ENCODE measurements at places on chromosomes 16 and 17.

DNA sequence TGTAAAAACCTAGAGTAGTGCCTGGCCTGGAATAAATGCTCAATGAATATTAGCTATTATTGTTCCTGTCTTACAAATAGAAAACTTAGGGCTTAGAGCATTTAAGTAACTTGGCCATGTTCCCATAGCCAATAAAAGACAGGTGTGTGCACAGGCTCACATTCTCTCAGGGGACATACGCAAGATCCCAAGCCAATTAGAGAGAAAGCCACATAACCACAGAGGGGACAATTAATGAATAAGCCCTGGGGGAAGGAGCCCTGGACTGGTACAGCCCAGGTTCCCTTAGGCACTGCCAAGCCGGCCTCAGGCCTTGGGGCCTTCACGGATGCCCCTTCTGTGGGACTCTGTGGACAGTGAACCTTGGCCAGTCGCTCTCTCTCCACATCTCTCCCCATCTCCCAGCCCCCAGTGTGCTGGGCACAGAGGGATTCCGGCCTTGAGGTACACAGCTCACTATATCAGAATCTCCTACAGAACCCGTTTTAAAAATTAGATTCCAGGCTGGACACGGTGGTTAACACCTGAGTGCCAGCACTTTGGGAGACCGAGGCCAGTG is 27.3 kb upstream of the ABCC12 start:
- DNase-seq: no peak

DNA sequence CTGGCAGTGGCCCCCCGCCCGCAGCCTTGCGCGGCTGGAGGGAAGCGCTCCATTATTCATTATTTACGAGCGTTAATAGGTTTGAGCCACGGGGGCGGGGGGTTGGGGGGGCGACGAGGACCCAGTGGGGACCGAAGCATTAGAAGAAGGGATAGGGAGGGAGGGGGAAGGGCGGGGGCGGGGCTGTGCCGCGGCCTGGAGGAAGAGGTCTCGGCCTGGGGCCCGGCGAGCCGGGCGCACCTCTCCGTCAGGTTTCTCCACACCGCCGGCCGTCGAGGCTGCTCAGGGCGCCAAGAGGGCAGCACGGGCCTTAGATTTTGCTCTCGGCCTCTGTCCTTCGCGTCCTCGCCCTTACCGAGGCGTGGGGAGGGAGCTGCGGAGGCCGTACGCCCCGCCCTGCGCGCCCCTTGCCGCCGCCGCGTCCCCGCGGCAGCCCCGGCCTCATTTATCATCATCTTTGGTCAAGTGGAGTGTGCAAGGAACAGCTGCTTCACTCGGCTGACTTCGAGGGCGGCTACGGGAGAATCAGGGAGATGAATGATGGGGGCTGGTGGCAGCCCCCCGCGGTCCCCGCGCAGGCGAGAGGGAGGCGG is 54.2 kb downstream of the SREBF1 start:
- DNase-seq: peak; percentile 51

DNA sequence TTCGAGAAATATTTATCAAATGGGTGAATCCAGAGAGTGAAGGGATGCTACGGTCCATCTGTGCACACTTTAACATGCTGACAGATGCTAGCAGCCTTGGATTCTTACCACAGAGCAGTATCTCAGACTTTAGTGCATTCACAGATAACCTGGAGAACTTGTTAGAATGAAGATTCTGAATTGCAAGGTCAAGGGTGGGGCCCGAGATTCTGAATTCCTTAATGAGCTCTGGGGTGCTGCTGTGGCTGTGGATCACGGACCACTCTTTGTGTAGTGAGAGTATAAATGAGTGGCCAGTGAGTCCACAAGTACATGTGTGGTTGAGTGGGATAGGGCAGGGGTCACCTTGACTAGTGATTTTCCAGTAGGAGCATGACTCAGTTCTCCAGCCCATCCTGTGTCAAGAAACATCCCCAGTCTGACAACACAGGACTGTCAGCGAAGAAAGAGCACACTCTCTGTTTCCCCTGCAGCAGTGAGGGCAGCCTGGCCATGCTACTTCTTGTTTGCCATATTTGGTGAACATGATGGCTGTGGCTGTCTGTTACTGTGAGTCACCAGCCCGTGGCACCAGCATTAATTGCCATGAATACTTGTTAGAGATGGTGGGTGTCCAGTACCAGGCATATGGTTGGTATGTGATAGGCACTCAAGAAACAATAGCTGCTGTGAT is 13.0 kb upstream of the SALL1 start:
- DNase-seq: no peak

DNA sequence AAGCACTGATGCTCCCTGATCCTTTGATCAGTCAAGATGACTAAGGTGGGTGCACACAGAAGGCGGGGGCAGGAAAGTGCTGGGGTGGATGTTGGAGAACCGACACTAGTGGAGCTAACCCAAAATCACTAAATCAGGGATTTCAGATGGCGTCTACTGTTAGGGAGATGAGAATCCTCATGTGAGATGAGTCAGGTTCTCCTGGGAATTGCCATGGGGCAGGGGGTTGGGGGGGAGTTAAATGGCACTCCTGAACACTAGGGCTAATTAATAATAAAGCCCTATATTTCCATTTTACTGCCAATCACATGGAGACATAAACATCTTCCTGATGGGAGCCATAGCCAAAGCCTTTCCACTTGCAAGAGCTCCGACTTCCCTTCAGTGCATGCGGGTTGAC is 804.1 kb downstream of the KCNJ18 start:
- DNase-seq: no peak

GRCh38 chr16:19655242-19655777 is 62.7 kb downstream of the KNOP1 start:
- no peak for DNase-seq

DNA sequence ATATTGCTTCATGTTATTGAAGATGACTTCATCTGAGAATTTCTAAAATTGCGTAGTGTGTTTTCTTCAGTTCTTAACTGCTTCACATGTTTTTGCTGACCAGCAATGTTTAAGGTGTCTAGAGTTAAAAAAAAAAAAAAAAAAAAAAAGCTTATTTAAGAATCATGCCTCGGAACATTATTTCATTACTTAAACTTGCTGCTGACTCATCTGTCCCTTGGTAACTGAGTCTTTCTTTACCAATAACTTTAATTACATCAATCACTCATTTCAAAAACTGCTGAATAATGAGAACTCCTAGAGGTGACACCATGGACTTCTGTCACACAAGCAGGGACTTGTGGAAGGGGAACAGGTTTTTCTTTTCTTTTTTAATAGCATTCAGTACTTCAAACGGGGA is 16.2 kb downstream of the IRX5 start:
- no peak for DNase-seq

GRCh38 chr16:46733319-46733830 is 14.8 kb downstream of the MYLK3 start:
- DNase-seq: no peak

DNA sequence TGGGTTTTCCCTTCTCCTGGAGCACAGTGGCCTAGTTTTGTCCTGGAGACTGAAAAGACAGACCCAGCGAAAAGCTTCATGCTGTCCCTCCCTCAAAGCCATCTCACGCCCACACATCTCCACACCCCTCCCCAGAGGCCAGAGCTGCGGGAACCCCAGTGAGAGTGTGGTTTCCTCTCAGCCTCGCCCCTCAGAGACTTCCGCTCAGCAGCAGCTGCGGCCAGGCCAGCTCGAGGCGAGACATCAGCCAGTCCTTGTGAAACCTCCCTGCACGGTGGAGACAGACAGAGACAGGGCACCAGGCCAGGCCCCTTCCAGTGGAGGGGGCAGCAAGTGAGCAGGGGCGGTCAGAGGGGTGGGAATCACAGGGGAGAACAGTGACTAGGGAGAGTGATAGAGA is 77.0 kb upstream of the TNRC6C start:
- DNase-seq: no peak

DNA sequence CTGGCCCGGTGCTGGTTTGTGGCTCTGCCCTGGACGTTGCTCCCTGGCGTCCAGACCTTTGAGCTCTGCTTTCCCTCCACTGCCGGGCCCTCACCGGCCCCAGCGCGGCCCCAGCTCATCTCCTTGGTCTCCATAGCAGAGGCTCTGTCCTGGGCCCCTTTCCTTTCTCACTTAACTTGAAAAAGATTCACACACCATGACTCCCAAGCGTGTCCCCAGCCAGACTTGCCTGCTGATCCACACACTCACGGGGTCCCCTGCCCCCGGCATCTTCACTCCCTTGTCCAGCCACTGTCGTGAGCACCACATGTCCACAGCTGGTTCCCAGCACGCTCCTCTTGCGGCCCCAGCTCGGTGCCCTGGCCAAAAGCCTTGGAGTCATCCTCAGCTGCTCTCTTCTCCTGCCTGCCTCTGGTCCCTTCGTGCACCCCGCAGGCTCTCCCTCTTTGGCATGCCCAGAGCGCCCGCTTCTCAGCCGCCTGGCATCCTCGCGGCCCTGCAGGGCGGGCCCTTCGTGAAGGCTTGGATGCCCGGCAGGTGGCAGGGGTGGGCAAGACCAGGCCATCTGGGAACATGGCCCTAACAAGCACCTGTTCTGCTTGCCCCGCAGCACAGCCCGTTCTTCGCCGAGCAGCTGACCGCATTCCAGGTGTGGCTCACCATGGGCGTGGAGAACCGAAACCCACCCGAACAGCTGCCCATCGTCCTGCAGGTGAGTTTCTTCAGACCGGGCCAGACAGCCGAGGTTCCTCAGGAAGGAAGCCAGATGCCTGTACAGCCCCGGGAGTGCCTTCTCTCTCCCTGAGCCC is 145.6 kb upstream of the CHMP6 start:
- DNase-seq: no peak

- DNase-seq: no peak
These were observed 3.0 kb downstream of the SMCR8 start for GRCh38 chr17:18318117-18318516.

GRCh38 chr16:20300312-20301097 is 26.8 kb downstream of the GP2 start:
- peak; percentile 55 for DNase-seq

GRCh38 chr16:87324411-87325275 is 7.5 kb upstream of the C16orf95 start:
- DNase-seq: peak; percentile 85

- no peak for DNase-seq
These were observed 8.4 kb downstream of the YWHAE start for GRCh38 chr17:1391577-1391976.

DNA sequence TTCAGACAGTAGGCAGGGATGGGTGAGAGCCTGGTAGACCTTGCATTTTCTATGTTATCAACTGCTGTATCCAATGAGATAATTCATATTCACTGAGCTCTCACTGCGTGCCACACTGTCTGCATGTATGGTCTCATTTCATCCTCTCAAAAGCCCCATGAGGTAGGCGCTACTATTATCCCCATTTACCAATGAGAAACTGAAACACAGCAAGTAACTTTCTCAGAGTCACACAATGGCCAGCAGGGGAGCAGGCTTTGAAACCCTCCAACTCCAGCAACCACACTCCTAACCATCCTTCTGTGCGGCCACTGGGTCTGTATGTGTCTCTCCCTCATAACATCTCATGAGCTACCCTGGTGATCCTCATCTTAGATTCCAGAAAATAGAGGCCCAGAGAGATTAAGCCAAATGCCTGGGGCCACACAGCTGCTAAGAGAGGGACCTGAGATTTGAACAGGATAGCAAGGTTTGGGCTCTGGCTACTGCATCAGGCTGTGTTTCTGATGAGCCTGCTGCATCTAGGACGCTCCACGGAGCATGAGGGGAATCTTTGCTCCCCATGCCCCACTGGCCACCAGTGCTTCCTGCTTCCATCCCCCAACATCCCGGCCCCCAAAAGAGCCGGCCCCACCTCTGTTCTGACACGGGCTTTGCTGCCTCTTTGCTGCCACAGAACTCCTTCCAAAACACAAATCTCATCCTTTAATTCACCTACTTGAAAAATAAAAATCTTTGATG is 3.2 kb downstream of the CCR7 start:
- peak; percentile 61 for DNase-seq

DNA sequence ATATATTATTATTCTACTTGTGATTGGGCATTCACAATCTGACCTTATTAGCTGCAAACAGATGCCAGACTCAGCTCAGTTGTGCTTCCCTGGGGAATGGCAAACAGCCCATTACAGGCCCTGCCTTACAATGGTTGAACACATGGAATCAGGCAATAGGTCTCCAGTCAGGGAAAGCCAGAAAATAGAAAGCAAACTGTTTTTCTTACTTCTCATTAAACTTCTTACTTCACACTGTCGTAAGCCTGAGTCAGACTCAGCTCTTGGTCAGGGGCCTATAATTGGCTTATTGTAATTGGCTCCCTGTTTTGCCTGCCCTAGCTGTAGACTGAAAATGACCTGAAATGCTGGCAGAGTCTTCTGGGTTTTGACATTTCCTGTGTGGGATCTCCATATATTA is 77.0 kb upstream of the CA10 start:
- no peak for DNase-seq

DNA sequence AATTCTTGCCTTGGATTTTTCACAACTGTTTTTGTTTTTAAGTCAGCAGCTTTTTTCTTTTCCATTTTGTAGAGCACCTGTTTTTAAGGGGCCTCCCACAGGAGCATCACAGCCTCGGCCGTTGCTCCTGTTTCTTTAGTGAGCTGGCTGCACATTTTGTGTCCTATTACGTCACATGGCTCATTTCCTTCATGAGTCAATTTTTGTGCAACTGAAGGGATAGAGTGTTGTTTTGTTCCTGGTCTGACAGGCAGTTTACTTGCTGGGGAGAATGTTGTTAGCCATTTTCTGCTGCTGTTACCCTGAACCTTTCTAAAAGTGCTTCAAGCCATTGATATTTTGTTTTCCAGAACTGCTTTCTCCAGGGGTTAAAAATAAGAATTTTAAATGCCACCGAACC is 45.0 kb upstream of the CRISPLD2 start:
- no peak for DNase-seq

GRCh38 chr17:61503961-61504360 is 51.7 kb downstream of the TBX4 start:
- DNase-seq: no peak

DNA sequence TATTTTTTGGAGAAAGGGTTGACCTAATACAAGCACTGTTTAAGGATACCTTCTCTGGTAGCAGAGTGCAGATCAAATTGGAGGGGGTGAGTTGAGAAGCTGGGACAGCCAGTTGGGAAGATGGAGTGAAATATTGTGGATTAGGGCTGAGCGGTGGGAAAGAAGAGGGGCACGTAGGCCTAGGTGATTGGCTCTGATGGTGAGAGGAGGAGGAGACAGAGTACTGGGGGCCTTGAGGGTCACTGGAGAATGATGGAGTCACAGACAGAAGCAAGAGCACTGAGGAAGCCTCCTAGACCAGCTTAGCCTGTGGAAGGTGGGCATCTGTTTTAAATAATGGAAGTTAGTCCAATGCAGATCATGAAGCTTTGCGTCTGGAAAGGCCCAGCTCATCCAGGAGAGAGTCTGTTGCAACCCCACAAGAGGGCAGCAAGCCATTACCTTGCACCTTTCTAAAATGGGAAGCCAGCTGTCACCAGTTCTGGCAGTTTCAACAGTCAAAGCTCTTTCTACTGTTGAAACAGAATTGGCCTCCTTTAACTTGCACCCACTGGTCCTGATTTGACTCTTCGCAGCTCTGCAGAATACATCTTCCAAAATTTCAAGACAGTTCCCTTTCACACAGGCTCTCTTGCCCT is 11.8 kb downstream of the SLC9A5 start:
- DNase-seq: peak; percentile 76

DNA sequence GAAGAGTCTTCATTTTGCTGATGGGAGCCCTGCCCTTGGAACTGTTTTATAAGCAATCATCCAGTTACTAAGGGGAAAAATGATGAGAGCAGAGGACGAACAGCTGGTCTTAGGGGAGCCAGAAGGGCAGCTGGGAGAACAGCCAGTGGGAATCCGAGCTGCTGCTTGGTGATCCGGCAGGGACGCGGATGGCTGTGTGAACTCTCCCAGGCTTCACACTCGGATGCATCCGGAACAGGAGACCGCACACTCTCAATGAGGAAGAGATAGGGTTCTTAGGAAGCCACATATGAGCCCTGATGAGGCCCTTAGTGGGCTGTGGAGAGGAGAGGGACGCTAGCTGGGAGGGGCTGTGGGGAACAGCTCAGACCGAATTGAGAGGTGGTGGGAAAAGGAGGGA is 5.0 kb upstream of the CACNG5 start:
- no peak for DNase-seq

Measured in T47D (cell line).